ENCODE measurements at places on chromosomes 2 and 18. TPM values are rescaled to one million over a fixed set of nuclear protein-coding genes. Genes with fewer than 3 reads are reported as not detected.

The RNF103 gene
- total RNA-seq: 24.2 TPM

The COBLL1 gene
- 38.4 TPM for total RNA-seq

The GCG gene
- total RNA-seq: not detected

The CHAC2 gene
- total RNA-seq: 8.1 TPM

The UPP2 gene
- not detected for total RNA-seq

Measured in endothelial cell of umbilical vein (primary cell).